ENCODE measurements at places on chromosomes 11 and 22. TPM values are rescaled to one million over a fixed set of nuclear protein-coding genes. Genes with fewer than 3 reads are reported as not detected.

Gene MIOX
- not detected for total RNA-seq

Gene TRIM66
- total RNA-seq = 10.2 TPM

Gene MYEOV
- 1.3 TPM for total RNA-seq

Gene GAS2L1
- total RNA-seq = 32.5 TPM

Gene ZP1
- not detected for total RNA-seq

Gene GVQW3
- total RNA-seq = 0.68 TPM

Gene PES1
- 58.6 TPM for total RNA-seq

Gene OR51B5
- 0.49 TPM for total RNA-seq

Gene EFCAB6
- 2.5 TPM for total RNA-seq

Gene MMP7
- not detected for total RNA-seq

Gene POTEH
- total RNA-seq = not detected

Gene KRTAP5-10
- not detected for total RNA-seq

Gene RPUSD4
- total RNA-seq = 34.8 TPM

Gene FGF3
- total RNA-seq = not detected

Gene MYO18B
- 73.5 TPM for total RNA-seq

Gene CRYBA4
- total RNA-seq = not detected

Gene MS4A3
- total RNA-seq = not detected

Gene LIF
- 1.4 TPM for total RNA-seq

Gene MED19
- total RNA-seq = 11.9 TPM

Gene ACTN3
- not detected for total RNA-seq

Gene RBMXL2
- total RNA-seq = not detected

Gene SCARF2
- 108 TPM for total RNA-seq

Gene SOX10
- 0.95 TPM for total RNA-seq

Gene INPP5J
- total RNA-seq = 4.1 TPM

Gene SLC22A12
- total RNA-seq = not detected

All from thoracic aorta (tissue), 2 donors.